G401 (cell line): ENCODE measurements at places on chromosomes 1 and 21.

- DNase-seq: no peak
Observed at GRCh38 chr1:203828002-203828401, 32.6 kb downstream of the ZBED6 start.

GRCh38 chr1:59703918-59704378 is 110.8 kb upstream of the HOOK1 start:
- DNase-seq: peak; percentile 39

DNA sequence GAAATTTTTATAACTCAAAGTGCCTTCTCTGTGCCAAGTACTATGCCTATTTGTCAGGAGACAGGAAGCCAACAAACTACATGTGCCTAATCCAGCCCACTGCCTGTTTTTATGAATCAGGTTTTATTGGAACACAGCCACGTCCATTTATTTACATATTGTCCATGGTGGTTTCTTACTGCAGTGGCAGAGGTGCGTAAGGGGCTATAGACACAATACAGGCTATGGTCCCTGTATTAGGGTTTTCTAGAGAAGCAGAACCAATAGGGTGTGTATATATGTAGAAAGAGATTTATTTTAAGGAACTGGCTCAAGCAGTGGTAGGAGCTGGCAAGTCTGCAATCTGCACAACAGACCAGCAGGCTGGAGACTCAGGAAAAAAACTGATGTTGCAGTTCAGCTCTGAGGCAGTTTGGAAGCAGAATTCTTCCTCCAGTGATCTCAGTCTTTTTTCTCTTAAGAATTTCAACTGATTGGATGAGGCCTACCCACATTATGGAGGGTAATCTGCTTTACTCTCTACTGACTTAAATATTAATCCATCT is 15.4 kb downstream of the PPIE start:
- DNase-seq: peak; percentile 52

DNA sequence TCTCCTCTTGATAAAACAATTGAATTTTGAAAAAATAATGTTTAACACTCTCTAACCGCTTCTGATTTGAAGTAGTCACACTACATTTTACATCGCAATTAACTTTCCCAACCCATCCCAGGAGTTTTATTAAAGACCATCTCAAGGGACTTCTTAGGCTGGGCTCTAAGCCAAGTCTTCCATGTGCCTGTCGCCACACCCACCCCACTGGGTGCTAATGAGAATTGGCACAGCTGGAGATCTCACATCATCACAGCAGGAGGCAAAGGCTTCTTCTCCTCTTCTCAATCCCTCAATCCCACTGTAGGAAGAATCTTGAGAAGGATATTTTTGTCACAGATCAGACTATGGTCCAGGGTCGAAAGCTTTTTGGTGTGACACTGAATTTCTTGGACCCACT is 328.9 kb downstream of the NUF2 start:
- no peak for DNase-seq

DNA sequence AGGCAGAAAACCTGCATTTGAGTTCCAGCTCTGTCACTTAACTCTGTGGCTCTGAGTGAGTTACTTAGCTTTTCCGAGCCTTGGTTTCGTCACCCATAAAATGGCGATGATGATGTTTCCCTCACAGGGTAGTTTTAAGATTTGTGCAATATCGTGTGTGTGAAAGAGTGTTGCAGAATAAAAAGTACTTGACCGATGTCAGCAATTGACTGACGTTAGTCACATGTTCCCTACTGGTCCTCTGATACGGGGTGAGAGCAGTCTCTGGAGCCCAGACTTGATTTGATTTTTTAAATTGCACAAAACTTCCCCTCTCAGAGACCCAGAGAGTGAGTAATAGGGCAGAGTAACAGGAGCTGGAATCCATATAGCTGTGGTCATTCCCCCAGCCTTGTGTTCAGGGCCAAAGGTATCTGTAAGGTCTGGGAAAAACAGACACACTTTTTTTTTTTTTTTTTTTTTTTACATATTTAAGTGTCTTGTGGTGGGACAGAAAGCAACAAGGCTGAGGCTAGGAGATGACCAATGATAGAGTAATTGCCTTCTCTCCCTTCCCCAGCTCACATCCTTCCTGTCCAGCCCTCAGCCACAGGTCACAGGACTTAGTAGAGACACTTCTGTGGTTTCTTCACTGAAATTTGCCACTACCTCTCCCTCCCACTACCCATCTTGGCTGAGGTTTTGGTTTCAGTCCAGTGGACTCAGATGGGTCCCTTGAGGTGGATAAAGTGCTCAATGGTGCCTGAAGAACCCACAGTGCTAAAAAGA is 2.0 kb downstream of the FCER1G start:
- DNase-seq: no peak

DNA sequence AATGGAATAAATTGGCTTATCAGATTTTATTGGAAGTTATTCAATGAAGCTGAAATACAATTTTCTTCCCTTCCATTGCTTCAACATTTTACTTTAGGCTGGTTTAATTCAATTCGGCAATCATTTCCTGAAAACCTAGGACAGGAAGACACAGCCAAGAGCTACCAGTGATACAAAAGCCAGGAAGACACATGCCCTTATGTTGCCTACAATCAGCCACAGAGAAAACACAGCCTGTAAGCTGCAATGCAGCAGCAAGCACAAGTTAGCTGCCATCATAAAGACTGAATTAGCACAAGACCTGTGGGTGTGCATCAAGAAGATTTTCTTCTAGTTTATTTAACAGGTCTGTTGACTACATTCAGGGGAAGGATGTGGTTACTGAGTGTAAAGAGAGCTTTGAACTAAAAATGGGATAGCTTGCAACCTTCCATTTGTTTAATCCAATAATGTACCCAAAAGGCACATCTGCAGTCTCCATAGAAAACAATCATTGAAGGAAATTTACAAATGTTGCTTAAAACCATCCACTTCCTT is 193.8 kb downstream of the KCNH1 start:
- DNase-seq: peak; percentile 84

GRCh38 chr1:25445993-25446538 is 15.4 kb downstream of the MACO1 start:
- no peak for DNase-seq

DNA sequence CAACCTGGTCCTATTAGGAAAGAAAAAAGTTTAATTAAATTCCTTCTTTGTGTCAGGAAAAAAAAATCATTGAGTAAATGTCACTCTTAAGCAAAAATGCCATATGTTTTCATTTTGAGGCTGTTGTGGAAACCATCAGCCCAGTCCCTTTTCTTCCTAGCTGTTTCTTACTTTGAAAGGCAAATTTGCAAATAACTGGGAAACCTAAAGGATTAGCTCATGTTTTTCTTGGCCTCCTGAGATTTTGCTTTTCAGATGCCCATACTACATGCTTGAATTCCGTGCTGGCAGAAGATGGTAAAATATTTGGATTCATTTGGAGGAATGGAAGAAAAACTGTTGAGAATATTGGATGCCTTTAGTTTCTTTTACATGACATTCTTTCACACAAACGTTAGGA is 182.1 kb upstream of the ADAMTS5 start:
- no peak for DNase-seq

DNA sequence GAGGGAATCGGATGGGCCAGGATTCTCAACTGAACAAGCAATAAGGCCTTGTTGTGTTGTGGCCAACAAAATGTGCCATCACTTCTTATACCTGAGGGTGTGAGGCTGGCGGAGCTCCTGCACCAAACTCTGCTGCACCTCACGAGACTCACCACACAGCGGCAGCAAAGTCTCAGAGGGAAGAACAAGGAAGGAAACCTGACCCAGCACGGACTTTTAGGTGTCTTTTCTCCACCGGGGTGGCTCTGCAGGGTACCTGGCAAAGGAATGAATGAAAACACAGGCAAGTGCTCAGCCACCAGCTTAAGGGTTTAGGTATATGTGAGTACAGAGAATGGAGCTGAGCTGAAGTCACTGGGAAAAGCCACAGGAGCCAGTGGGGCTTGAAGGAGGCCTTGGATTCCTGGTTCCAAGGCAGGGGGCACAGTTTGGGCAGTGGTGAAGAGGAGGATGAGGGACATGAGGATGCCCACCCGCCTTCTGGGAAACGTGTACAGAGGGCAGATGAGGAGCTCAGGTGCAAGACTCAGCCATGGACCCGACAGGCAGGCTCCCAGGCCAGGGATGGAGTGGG is 31.1 kb upstream of the HSD3B1 start:
- DNase-seq: peak; percentile 14

GRCh38 chr1:66711420-66711819 is 40.8 kb upstream of the DYNLT5 start:
- no peak for DNase-seq

DNA sequence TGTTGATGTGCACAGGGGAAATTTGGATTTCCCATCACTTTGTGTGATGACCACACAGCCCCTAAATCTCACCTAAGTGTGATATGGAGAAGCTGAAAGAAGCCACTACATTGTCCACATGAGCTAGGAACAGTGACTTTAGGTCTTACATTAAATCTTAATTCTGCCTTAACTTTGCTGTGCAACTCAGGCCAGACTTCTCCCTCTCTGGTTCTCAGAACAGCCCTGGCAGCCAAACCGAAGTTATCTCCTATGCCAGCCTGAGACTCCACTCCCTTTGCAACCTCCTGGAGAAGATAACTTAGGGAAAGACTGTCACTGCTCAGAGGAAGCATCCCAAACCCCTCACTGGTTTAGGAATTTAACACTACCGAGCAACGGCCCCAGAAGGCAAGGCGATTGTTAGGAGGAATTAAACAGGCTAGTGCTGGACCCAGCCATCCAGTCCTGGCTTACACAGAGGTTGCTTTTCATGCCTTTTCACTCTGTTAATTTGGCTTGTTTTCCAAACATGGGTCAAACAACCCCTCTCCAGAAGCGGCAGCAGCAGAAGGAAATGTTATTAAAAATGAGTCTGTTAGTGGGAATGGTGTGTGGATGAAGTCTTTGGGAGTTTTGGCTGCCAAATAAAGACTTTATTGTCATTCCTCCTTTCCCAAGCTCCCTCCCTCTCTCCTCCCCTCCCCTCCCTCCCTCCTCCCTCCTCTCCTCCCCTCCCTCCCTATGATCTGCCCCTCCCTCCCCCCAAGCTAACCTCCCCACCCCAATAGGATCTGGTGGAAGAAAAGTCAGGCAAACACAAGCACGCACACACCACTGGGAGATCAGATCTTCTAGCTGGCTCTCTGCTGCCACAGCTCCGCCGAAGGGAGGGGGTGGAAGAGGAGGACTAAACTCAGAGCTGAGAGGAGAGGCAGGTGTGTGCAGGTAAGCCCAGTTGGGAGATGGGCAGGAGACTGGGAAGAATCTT is at the start of gene PRELP:
Gene PRELP (plus strand): TSS at position 795 of the 970 bp plus-strand sequence. CDS start 7,379 bp downstream, outside the sequence.
- peak; percentile 48 for DNase-seq

- DNase-seq: peak; percentile 8
Observed at GRCh38 chr1:74964508-74965102, 169.6 kb upstream of the LHX8 start.

- no peak for DNase-seq
Observed at GRCh38 chr1:47937586-47938254, 59.5 kb downstream of the TRABD2B start.

GRCh38 chr1:24849672-24850295 is 80.3 kb downstream of the RUNX3 start:
- no peak for DNase-seq

GRCh38 chr1:187842406-187843165 is 1013.8 kb downstream of the PLA2G4A start:
- no peak for DNase-seq

GRCh38 chr1:54121482-54122134 is 31.2 kb downstream of the CDCP2 start:
- peak; percentile 81 for DNase-seq

DNA sequence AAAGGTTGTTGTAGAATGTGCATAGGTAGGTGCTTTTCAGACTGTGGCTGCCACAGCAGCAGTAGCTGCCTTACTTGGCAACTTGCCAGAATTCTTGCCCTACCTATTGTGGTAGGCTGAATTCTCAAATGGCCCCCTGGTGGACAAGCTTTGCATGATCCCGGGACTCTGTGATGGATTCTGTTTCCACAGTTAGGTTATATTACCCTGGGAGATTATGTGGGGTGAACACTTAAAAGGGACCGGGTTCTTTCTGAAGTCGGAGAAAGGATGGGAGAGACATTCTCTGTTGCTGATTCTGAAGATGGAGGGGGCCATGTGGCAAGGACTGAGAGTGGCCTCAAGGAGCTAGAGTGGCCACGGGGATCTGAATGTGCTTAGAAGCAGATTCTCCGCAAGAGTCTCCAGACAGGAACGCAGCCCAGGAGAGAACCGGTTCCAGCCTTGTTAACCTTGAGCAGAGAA is 32.1 kb upstream of the KCNE1 start:
- DNase-seq: peak; percentile 32

DNA sequence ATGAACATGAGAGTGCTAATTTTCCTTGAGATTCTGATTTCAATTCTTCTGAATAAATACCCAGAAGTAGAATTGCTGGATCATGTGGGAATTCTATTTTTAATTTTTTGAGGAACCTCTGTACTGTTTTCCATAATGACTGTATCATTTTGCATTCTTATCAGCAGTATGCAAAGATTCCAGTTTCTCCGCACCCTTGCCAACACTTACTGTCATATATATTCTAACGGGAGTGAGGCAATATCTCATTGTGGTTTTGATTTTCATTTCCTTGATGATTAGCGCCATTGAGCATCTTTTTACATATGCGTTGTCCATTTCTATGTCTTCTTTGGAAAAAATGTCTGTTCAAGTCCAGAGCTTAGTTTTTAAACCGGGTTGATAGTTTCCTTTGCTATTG is 33.2 kb downstream of the VCAM1 start:
- DNase-seq: no peak

DNA sequence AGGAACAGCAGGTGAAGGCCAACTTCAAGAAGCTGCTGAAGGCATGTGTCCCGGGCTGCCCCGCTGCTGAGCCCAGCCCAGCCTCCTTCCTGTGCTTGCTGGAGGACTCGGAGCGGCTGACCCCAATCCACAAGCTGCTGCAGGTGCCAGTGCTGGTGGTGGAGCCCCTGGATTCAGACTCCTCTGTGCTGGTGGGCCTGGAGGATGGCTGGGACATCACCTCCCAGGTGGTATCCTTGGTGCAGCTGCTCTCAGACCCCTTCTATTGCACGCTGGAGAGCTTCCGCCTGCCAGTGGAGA is 20.1 kb upstream of the NPPB start:
- no peak for DNase-seq

DNA sequence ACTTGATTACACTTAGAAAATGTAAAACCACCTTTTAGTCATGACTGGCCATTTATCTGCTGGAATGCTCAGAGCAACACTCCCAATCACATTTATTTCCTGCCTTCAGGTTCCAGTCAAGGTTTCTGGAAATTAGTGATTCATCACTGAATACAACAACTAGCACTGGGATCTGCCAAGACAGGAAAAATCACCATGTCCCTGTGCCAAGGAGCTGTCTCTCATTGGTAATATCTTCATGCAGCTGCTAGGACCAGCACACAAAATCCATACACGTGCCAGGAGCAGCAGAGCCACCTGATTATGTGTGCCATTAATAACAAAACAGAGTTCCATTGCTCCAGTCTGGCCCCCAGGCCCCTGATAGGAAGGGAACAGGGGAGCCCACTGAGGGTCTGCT is 194.6 kb downstream of the TNR start:
- DNase-seq: peak; percentile 67

GRCh38 chr1:159800177-159800930 is 1.8 kb upstream of the FCRL6 start:
- no peak for DNase-seq

- no peak for DNase-seq
Observed at GRCh38 chr1:48523558-48523957, 51.6 kb upstream of the SPATA6 start.

GRCh38 chr1:158104891-158105290 is 75.8 kb upstream of the CD1D start:
- no peak for DNase-seq
